ENCODE measurements at places on chromosomes 1 and 21.

DNA sequence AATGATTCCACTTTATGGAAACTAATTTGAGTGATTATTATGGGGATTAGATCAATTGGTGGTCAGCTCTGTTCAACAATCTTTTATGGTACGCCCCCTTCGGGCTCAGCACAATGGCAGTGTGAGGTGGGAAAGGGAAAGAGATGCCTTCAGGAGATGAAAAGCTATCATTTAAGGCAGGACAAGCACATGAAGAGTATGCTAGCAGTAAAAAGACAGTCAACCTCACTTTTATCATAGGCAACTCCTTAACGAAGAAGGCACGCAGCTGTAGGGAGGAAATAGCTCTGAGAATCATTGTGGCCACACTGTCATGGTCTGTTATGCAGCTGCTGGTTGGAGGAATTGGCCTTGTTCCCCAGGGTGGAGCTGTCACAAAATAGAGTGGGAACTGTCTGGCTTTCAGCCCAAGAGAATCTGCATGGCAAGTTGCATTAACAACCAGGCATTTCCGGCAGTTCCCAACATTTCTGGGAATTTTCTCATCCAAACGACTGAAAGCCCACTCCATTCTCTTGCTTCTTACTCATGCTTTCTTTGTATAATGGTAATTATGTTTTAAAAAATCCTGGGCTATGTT lies 54.4 kb upstream of the BCL10 start:
- DNase-seq = peak; percentile 100

DNA sequence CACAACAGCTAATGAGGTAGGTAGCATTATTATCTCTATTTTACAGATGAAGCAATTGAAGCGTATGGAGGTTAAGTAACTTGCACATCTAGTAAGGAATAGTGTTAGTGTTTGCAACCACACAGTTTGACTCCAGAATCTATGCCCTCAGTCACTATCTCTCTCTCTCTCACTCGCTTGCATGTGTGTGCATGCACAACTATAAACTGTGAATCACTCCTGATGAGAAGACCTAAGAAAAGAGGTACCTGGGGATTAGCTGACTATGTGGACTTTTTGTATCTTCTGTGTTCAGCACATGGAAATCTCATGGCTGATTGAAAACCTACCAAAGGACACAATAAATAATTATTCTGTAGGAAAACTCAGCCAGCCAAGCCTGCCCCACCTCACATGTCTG lies 295.5 kb downstream of the BRINP2 start:
- no peak for DNase-seq

DNA sequence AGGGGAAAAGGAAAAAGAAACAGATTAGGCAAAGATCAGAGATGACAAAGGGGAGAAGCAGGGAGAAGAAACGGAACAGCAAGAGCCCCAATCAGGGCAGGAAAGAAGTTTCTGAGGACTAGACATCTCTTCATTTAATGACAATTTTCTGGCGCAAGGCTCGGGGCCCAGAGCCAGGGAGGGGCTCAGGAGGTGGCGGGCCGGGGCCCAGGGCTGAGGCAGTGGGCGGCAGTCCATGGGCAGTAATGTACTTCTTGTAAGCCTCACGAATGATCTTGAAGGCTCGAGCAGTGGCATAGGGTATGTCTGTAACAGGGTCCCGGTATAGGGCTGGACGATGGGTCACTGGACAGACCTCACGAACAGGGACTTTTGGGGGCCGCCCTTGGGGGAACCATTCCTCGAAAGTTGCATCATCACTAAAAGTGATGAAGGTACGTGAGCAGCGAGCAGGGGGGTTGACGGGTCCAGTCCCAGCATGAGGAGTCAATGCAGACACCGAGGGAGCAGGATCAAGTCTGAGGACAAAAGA lies 799 bp upstream of the TMOD4 start:
- no peak for DNase-seq

- DNase-seq = no peak
Observed at GRCh38 chr21:18387994-18388393, 15.6 kb downstream of the TMPRSS15 start.

- no peak for DNase-seq
Observed at GRCh38 chr1:188017921-188018320, 1189.2 kb downstream of the PLA2G4A start.

- DNase-seq = no peak
Observed at GRCh38 chr1:99198393-99198792, 65.9 kb upstream of the PLPPR4 start.

DNA sequence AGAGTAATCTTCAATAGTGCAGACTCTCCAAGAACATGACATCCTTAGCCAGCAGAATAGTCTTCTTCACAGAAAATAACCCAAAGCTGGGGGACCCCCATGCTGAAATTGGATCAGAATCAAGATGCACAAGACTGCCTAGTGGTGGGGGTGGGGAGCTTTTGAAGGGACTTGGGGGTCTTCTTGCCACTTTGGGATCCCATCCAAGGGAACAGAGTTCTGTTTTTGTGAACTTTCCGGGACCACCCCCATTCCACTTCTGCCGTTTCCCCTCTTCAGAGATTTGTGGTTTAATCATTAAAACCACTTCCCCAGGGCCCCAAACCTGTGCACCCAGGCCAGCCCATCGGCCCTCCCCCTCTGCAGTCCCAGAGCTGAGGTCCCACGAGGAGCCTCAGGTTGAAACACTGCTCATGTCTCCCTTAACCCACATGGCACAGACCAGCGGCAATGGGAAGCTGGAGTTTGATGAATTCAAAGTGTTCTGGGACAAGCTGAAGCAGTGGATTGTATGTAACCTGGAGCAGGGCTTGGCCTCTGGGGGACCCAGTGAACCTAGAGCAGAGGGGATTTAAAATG lies 44.9 kb downstream of the CAPN9 start:
- DNase-seq = no peak

Measured in EL (cell line).